ENCODE measurements at places on chromosomes 7 and 10.

DNA sequence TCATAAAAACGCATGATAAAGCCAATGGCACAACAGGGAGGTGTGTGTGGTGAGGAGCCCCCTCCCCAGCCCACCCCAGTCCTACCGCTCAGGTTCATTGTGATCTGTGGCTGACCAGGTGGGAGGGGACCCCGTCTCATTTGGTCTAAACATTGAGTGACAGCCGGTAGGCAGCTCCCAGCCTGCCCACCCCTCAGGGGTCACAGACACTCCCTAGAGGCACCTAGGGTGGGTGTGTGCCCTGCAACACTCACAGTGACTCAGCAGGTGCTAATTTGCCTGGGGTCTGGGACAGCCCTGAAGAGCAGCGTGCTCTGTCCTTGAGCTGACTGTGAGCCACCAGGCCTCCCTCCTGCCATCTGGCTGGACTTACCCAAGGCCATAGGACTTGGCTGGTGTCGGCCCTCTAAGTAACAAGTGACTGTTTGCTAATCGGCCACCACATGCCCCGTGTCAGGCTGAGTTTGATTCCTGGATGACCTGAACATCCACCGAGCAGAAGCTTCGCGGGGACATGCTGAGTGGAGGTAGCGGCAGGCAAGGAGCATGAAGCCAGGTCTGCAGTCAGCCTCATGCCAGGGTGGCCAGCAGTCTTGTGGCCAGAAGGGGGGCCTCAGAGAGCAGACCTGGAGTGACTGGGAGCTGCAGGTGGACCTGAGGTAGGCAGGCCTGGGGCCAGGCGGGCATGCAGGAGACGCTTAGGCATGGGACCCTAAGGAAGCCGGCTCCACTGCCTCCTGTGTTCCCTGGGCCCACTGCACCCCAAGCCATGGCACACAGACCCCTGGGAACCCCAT is 282.3 kb upstream of the SHH start:
- DNase-seq = no peak

- no peak for DNase-seq
Measured at GRCh38 chr10:3588346-3588745, 196.7 kb downstream of the KLF6 start.

DNA sequence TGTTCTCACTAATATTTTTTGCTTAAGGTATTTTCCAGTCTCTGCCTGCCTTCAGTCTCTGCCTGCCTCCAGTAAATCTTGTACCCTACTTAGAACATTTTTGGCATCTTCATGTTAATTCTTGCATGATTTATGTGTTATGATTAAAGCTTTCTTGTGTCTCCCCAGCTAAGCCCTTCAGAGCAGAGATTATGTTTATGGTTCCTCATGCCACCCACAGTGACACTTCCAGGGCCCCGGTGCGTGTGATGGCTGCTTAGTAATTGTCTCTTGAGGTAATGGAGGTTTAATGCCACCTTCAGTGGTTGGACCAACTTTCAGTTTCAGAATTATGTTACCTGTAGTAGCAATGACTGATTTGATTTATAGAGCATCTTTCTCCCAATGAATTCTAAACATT is 70.6 kb upstream of the MET start:
- no peak for DNase-seq

GRCh38 chr7:31640381-31640780 is 46.6 kb upstream of the PPP1R17 start:
- DNase-seq = no peak

GRCh38 chr10:132783940-132784865 is 1.7 kb downstream of the NKX6-2 start:
- no peak for DNase-seq

DNA sequence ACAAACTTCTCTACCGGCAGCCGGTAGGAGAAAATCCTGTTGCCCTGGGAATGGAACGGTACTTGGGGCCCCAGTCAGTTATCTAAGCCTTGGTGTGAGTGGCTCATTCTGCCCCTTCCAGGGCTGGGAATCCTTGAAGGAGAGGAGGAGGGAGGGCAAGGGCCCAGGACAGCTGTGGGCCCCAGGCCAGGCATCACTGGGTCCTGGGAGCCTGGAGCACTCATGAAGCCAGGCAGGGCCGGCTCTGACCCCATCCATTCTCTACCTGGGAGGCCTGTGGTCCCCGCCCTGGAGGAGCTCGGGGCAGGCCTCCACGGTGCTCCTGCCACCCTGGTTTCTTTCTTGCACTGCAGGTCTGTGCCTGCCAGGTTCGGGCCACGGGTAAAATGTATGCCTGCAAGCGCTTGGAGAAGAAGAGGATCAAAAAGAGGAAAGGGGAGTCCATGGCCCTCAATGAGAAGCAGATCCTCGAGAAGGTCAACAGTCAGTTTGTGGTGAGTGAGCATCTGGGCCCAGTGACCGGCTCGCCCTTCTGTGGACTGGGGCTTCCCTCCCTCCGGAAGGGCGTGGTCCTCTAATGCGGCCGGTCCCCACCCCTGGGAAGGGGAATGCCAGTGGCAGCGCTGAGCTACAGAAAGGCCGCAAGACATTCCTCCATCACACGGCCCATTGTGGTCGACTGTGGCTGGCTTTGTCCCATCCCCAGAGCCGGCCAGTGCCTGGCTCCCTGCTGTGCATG is 111.3 kb downstream of the RGS10 start:
- no peak for DNase-seq

- no peak for DNase-seq
Measured at GRCh38 chr10:119241066-119241465, 33.7 kb downstream of the GRK5 start.

- DNase-seq = no peak
Measured at GRCh38 chr7:40733114-40733513, 598.3 kb downstream of the SUGCT start.

- no peak for DNase-seq
Measured at GRCh38 chr10:6995341-6995740, 415.3 kb upstream of the PRKCQ start.

DNA sequence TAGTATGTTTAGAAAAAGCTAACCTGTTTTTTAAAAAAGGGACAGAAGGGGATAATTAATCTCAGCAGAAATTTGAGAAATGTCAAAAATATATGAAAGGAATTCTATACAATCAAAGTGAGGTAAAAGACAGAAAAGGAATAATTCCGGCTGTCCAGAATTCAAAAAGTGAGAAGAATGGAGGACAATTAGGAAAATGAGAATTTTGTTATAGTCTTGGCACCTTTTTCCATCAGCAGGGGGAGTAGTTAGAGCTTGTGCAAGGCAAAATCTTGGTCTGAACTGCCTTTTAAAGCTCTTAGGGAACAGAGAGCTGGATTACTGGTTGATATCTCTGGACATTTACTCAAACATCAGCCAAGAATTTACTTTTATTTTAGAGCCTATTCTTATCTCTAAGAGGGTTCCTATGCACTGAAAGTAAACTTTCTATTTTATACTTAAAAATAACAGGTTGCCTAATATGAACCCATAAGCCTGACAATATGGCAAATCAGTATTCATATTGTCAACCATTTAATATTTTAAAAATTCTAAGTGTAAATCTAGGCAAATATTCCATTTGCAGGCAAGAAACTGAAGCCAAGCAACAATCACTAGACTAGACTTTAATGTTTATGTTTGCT is 185.6 kb downstream of the ANK3 start:
- no peak for DNase-seq

- no peak for DNase-seq
Measured at GRCh38 chr7:77425101-77426051, 9.2 kb upstream of the GSAP start.

GRCh38 chr7:91266067-91266688 is 1.9 kb downstream of the FZD1 start:
- no peak for DNase-seq

GRCh38 chr10:101217044-101217425 is 12.2 kb downstream of the LBX1 start:
- DNase-seq = no peak

GRCh38 chr10:131748831-131749766 is 151.7 kb upstream of the PPP2R2D start:
- DNase-seq = no peak

DNA sequence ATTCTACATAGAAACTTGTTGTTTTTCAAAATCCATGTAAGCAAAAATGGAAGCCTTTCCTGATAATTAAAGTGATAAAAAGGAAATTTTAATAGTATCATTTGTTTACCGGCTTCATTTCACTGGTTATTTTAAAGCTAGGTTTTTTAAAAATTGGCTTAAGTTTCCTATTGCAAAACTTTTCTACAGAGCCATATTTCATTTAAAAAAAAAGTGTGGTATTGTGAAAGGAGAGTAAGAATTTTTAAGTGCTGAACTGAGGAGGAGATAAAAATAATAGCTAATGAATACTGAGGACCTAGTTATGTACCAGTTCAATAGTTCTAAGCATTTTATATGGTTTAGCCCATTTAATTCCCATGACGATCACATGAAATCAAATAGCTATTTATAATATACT is 172.2 kb upstream of the COL1A2 start:
- DNase-seq = no peak

GRCh38 chr7:55939514-55940123 is 12.1 kb upstream of the MRPS17 start:
- DNase-seq = no peak

DNA sequence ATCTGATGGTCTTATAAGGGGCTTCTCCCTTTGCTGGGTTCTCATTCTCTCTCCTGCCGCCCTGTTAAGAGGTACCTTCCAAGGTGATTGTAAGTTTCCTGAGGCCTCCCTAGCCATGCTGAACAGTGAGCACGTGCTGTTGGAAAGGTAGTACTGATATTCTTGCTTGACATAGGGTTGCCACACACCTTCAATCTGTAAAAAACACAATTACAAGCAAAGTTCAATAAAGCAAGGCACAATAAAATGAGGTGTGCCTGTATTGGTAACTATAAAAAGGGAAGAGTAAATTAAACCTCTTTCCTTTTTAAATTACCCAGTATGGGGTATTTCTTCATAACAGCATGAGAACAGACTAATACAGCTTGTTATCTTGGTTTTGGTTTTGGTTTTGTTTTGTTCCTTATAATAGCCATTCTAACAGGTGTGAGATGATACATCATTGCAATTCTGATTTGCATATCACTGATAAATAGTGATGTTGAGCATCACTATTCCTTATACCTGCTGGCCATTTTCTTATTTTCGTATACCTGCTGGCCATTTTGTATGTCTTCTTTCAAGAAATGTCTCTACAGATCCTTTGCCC is 164.9 kb upstream of the TRIM24 start:
- no peak for DNase-seq

- no peak for DNase-seq
Measured at GRCh38 chr7:45646996-45647825, 73.0 kb downstream of the ADCY1 start.

- no peak for DNase-seq
Measured at GRCh38 chr7:90326500-90326899, 5.4 kb upstream of the FAM237B start.

DNA sequence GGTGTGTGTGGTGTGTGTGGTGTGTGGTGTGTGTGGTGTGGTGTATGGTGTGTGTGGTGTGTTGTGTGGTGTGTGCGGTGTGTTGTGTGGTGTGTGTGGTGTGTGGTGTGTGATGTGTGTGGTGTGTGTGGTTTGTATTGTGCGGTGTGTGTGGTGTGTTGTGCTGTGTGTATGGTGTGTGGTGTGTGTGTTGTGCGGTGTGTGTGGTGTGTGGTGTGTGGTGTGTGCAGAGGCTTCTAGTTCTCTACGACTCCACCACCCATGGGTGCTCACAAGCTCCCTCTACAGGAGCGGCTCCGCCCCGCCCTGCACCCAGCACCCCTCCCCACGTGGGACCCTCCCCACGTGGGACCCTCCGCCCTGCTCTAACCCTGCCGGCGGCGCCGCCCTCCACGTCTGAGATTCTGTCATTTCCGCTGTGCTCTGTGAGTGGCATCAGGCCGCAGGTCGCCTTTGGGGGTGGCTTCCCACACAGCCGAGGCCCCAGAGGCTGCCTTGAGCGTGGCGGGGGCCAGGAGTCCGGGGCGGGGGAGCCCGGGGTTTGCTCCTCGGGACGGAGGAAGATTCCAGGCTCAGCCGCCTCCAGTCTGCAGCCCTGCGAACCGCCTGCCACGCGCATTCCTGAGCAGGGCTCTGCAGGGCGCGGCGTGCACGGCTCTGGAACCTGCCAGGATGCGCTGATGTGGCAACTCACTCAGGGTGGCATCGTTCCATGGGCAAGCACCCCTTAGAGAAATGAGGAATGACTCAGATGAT is 37.0 kb upstream of the DNAJB6 start:
- no peak for DNase-seq

- no peak for DNase-seq
Measured at GRCh38 chr7:128915271-128915819, 4.8 kb upstream of the KCP start.

- no peak for DNase-seq
Measured at GRCh38 chr7:685540-685939, 41.0 kb upstream of the DNAAF5 start.

- peak; percentile 21 for DNase-seq
Measured at GRCh38 chr7:99997545-99998137, 17.8 kb upstream of the ZKSCAN1 start.
